Gastrocnemius medialis (tissue), 4 donors: ENCODE measurements at places on chromosomes 3 and 15. TPM values are rescaled to one million over a fixed set of nuclear protein-coding genes. Genes with fewer than 3 reads are reported as not detected.

GRM2 gene
- not detected for total RNA-seq

KLHL40 gene
- total RNA-seq, result 320 TPM

GRCh38 chr3:155771126-155771525 is 26.3 kb upstream of the PLCH1 start:
- no peaks in the 10 kb centered on the region for H3K27me3 ChIP-seq
- no peak overlapping the region for H3K4me3 ChIP-seq
- DNase-seq, result no peak
- peaks cover 6% of the 10 kb centered on the region for H3K4me1 ChIP-seq
- H3K27ac ChIP-seq, result no peak overlapping the region

GRCh38 chr3:45665101-45665572 is 24.1 kb upstream of the SACM1L start:
- H3K4me1 ChIP-seq, result peaks cover 20% of the 10 kb centered on the region
- peak overlapping the region; percentile 33 for H3K4me3 ChIP-seq
- H3K36me3 ChIP-seq, result no peaks in the 10 kb centered on the region
- H3K27ac ChIP-seq, result peak overlapping the region; percentile 80
- no peaks in the 10 kb centered on the region for H3K27me3 ChIP-seq
- peak; percentile 65 for DNase-seq

GRCh38 chr3:197305854-197306253 is 7.4 kb upstream of the DLG1 start:
- H3K4me1 ChIP-seq, result peaks cover 13% of the 10 kb centered on the region
- no peak for DNase-seq
- no peaks in the 10 kb centered on the region for H3K36me3 ChIP-seq
- H3K4me3 ChIP-seq, result no peak overlapping the region
- H3K27me3 ChIP-seq, result no peaks in the 10 kb centered on the region

DNA sequence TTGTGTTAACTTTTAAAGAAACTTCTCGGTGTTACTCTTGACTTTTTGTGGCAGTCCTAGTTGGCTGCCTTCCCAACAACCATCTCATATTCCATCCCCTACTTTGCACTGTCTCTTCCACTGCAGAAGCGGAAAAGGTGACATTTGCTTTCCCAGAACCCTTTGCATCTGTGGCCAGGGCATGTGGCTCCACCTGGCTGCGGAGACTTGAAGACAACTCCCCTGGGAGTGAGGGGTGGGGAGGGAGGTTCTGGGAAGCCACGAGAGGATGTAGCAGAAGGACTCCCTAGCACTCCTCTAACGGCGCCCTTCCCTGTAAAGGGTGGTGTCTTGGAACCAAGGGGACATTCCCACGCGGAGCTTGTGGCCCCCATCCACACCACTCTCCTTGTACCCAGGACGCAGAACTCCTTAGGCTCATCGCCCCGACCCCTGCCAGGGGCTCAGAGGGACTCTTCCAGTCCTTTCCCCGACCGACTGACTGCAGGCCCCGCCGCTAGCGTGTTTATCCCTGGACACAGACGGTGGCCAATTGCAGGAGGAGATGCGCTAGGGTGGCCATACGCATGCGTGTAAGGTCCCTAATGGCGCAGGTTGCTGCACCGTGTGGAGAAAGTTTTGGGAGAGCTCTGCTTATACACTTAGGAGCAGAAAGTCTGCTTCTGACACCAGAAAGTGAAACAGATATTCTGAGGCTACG is 33.2 kb upstream of the SECISBP2L start:
- no peak overlapping the region for H3K27ac ChIP-seq
- no peaks in the 10 kb centered on the region for H3K4me1 ChIP-seq
- H3K27me3 ChIP-seq, result no peaks in the 10 kb centered on the region
- no peak overlapping the region for H3K4me3 ChIP-seq

DNA sequence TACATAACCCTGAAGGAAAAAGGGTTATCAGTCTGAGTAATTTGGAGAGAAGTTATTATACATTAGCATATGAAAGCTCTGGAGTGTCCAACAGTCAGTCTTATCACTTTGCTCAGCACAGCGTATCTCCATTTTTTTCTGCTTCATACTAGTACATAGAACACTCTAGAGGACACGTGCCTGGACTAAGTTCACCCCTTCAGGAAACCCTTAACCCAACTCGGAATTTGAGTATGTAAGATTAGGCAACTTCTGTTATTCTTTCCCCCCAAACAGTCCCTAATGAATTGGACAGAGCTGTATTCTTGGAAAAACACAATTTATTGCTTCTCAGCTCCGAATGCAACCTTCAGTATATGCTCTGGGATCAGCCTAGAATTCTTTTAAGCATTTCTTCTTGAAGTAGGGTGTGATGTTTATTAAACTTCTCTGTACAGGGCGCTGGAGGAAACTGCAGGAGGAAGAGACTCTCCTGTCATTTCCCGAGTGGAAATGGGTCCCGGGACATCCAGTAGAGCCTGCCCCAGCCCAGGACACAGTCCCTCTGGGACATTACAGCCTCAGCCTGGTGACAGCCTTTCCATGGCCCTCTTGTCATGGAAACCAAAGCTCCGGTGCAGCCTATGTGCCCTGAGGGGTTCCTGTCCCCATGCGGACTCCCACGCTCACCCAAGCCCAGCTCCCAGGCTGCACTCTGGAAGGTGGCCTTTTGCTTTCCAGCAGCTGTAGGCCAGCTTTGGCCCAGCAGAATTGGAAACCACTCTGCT is 37.3 kb upstream of the CMTM8 start:
- no peaks in the 10 kb centered on the region for H3K27me3 ChIP-seq
- DNase-seq, result no peak
- H3K27ac ChIP-seq, result peak overlapping the region; percentile 77
- no peak overlapping the region for H3K4me3 ChIP-seq
- H3K36me3 ChIP-seq, result no peaks in the 10 kb centered on the region
